Lung microvascular endothelial cell (primary cell): ENCODE measurements at places on chromosomes 3 and 15. TPM values are rescaled to one million over a fixed set of nuclear protein-coding genes. Genes with fewer than 3 reads are reported as not detected.

The CD200 gene
- 3.1 and 9.9 TPM in 2 replicates for total RNA-seq

The ADAMTS17 gene
- total RNA-seq = 0.22 and 0.40 TPM in 2 replicates

DNA sequence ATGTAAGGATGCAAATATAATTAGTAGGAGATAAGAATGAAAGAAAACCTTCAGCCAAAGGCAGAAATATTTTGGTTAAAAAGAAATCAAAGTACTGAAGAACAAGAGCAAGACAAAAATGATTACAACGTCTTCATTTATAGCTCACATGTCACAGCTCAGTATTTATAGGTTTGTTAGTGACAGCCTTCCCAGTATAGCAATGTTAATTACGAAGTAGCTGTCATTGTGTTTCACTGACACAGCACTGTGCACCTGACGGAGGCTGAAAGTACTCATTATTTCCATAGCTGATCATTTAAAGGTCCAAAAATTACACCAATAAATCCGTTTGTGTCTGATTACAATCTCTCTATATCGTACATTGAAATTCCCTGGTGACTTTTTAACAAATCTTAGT, 561 bp upstream of the OSTN start:
- DNase-seq = no peak

- no peak for DNase-seq
These were observed at the start of gene CD200 for GRCh38 chr3:112333002-112333380. Gene CD200 (plus strand): TSS chr3:112333156. CDS start chr3:112333213, 57 bp downstream.

DNA sequence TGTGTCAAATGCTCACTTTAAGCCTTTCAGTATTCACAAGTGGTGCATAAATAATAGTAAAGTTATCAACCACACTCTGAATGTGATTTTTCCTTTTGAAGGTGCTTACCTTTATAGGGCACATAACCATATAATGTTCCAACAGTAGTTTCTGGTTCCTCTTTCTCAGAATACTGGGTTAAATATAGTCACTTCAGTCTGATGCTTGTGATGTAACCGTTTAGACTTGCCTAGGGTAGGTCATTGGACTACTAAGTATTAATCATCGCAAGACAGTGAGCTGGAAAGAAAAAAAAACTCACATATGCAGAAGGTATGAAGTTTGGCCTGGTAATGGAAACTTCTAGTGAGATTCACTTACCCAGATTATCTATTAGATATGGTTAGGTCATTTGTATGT, 1.9 kb downstream of the KBTBD8 start:
- peak; percentile 73 for DNase-seq

- no peak for DNase-seq
These were observed 92.0 kb downstream of the ALCAM start for GRCh38 chr3:105458518-105459215.
